A549 treated with dexamethasone at 1 μM for 4 hours (cell line): ENCODE measurements at places on chromosomes 2 and 18. TPM values are rescaled to one million over a fixed set of nuclear protein-coding genes. Genes with fewer than 3 reads are reported as not detected.

The ERICH2 gene
- total RNA-seq = not detected in 5 replicates

The MATN3 gene
- 11.0 to 18.8 TPM (median 15.4 TPM) in 5 replicates for total RNA-seq

The B3GNT7 gene
- total RNA-seq = 2.2 to 3.5 TPM (median 3.0 TPM) in 5 replicates

The ATOH8 gene
- 14.5 to 19.7 TPM (median 17.9 TPM) in 5 replicates for total RNA-seq

The UPP2 gene
- not detected in 5 replicates for total RNA-seq
